ENCODE measurements at places on chromosomes 2 and 18. TPM values are rescaled to one million over a fixed set of nuclear protein-coding genes. Genes with fewer than 3 reads are reported as not detected.

SLC4A3 gene
- total RNA-seq = not detected

SOWAHC gene
- 5.3 TPM for total RNA-seq

ADRA2B gene
- total RNA-seq = not detected

NYAP2 gene
- not detected for total RNA-seq

FOXI3 gene
- not detected for total RNA-seq

GALNT13 gene
- not detected for total RNA-seq

ARMC9 gene
- 8.6 TPM for total RNA-seq

DTNA gene
- total RNA-seq = 3.4 TPM

ALPG gene
- total RNA-seq = 0.07 TPM

SIX3 gene
- total RNA-seq = not detected

GKN2 gene
- not detected for total RNA-seq

MLPH gene
- not detected for total RNA-seq

CHRNG gene
- total RNA-seq = not detected

RSAD2 gene
- total RNA-seq = 15.7 TPM

TEKT4 gene
- not detected for total RNA-seq

AP1S3 gene
- total RNA-seq = 3.7 TPM

UGT1A6 gene
- total RNA-seq = not detected

PDK1 gene
- 6.1 TPM for total RNA-seq

MC5R gene
- total RNA-seq = not detected

FBXO41 gene
- total RNA-seq = 0.05 TPM

ACMSD gene
- not detected for total RNA-seq

NEMP2 gene
- total RNA-seq = 3.1 TPM

RGPD3 gene
- total RNA-seq = 0.13 TPM

CSRNP3 gene
- total RNA-seq = 0.05 TPM

RAD51AP2 gene
- not detected for total RNA-seq

VRK2 gene
- 39.2 TPM for total RNA-seq
